Vagina (tissue), 2 donors: ENCODE measurements at places on chromosomes 7 and 10. TPM values are rescaled to one million over a fixed set of nuclear protein-coding genes. Genes with fewer than 3 reads are reported as not detected.
A peak's percentile ranks its signal among the peaks of the same experiment; 100 is the strongest.

DNA sequence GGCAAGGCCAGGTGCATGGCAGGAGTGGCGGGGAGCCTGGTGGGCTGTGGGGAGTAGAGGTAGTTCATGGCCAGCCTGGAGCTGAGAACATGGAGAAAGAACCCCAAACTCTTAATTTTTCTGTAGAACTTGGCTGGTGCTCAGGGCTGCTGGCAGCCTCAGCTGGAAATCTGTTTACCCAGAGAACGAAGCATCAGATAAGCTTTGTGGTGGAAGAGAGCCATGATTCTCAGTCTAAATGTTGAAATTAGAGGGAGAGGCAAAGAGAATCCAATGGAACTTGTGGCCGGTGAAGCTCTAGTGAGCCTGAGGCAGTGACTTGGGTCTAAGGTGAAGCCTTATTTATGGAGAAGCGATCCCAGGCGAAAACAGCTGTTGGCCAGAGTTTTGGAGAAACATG lies 126.4 kb downstream of the CCDC3 start:
- H3K27me3 ChIP-seq = no peaks in the 10 kb centered on the region
- DNase-seq = no peak
- H3K36me3 ChIP-seq = no peaks in the 10 kb centered on the region
- no peak overlapping the region for H3K27ac ChIP-seq
- no peak overlapping the region for H3K4me3 ChIP-seq

- H3K27me3 ChIP-seq = no peaks in the 10 kb centered on the region
- H3K27ac ChIP-seq = no peak overlapping the region
- H3K36me3 ChIP-seq = no peaks in the 10 kb centered on the region
- H3K4me1 ChIP-seq = no peaks in the 10 kb centered on the region
- DNase-seq = no peak
Observed at GRCh38 chr7:93719546-93719945, 145.0 kb upstream of the CALCR start.

- H3K4me3 ChIP-seq = no peak overlapping the region
- no peaks in the 10 kb centered on the region for H3K36me3 ChIP-seq
- DNase-seq = no peak
- no peak overlapping the region for H3K27ac ChIP-seq
Observed at GRCh38 chr10:58796824-58797223, 284.2 kb downstream of the BICC1 start.

GRCh38 chr7:956031-956430 lies 1.6 kb upstream of the ADAP1 start:
- H3K27me3 ChIP-seq = no peaks in the 10 kb centered on the region
- H3K27ac ChIP-seq = no peak overlapping the region
- no peak for DNase-seq
- no peaks in the 10 kb centered on the region for H3K36me3 ChIP-seq
- peaks cover 11% of the 10 kb centered on the region for H3K4me1 ChIP-seq
- no peak overlapping the region for H3K4me3 ChIP-seq

GRCh38 chr7:607938-608337 lies 88.3 kb upstream of the PDGFA start:
- no peaks in the 10 kb centered on the region for H3K27me3 ChIP-seq
- H3K36me3 ChIP-seq = no peaks in the 10 kb centered on the region
- peaks cover 4% of the 10 kb centered on the region for H3K4me1 ChIP-seq
- no peak for DNase-seq
- H3K27ac ChIP-seq = no peak overlapping the region

- H3K27ac ChIP-seq = no peak overlapping the region
- no peak overlapping the region for H3K4me3 ChIP-seq
- no peak for DNase-seq
- H3K36me3 ChIP-seq = no peaks in the 10 kb centered on the region
Observed at GRCh38 chr10:116995648-116996047, 9.3 kb downstream of the SHTN1 start.

DNA sequence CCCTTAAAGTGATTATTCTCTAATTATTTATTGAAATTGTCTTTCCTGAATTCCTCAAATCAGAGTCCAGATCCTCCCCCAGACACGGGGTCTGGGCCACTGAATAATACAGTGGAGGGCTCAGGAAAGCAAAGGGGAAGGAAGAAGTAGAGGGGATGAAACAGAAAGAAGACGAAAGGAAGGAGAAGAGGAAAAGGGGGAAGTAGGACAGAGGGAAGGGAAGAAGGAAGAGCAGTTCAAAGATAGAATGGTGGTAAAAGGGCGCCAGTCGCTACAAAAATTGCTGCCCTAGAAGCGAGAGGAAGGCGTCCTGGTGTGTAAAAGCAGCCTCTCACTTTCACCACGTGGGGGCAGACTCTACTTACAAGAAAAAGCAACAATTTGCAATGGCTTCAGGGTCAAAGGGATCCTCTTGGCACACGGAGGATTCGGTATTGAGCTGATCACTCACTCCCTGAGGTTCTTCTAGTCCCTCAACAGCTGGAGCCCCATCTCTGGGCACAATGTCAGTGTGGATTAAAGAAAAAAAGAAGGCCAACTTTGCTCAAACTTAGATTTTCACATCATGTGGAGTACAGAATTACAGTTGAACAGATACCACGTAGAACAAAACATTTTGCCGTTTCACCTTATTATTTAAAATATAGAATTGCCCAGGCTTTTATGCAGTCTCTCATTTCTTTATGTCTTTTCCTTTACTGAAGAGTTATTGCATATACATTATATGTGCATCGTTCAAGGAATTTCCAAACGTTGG lies 31.4 kb upstream of the NPVF start:
- H3K4me1 ChIP-seq = peaks cover 14% of the 10 kb centered on the region
- H3K27me3 ChIP-seq = no peaks in the 10 kb centered on the region
- DNase-seq = no peak
- H3K27ac ChIP-seq = no peak overlapping the region

DNA sequence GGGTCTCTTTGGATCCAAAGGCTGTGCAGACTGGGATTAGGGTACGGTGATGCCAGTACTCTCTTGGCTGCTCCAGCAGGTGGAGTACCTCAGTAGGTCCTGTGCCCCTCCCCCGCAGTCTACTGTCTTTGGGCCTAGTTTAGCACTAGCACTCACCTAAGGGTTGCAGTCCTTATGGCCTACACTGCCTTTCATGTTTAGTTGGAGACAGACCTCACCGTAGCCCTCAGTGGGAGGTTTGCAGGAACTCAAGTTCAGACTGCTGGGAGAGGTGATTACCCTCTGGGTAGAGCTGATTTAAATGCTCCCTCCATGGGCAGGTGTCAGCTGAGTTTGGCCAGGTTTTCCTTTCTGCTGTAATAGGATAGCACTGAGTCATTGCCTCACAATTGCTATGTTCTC lies 210.8 kb upstream of the TMEM196 start:
- no peak for DNase-seq
- H3K4me1 ChIP-seq = no peaks in the 10 kb centered on the region
- no peaks in the 10 kb centered on the region for H3K36me3 ChIP-seq
- H3K27me3 ChIP-seq = no peaks in the 10 kb centered on the region
- H3K4me3 ChIP-seq = no peak overlapping the region

- H3K4me3 ChIP-seq = peak overlapping the region; percentile 17
- no peaks in the 10 kb centered on the region for H3K36me3 ChIP-seq
- no peak for DNase-seq
- H3K27ac ChIP-seq = peak overlapping the region; percentile 30
- H3K27me3 ChIP-seq = no peaks in the 10 kb centered on the region
Observed at GRCh38 chr7:102044984-102045673, 227.7 kb downstream of the CUX1 start.

DNA sequence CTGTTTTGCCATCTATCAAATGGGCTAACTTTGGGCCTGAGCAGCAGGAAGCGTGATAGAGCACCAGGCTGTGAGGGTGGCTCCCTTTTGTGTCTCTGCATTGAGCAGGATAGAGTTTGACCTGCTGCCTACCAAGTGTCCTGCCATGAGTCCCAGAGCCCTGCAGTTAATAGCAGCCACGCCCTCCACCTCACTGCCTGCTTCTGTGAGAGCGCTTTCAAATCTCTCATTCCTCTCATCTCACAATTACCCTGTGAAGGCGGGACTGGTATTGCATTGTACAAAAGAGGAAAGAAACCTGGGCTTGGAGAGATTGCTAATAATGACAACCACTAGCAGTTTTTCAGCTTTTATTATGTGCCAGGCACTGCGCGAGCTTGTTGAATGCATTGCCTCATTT lies 39.9 kb downstream of the UNC5B start:
- no peaks in the 10 kb centered on the region for H3K27me3 ChIP-seq
- H3K4me3 ChIP-seq = no peak overlapping the region
- no peak overlapping the region for H3K27ac ChIP-seq
- peaks cover 64% of the 10 kb centered on the region for H3K4me1 ChIP-seq
- no peak for DNase-seq

- H3K27ac ChIP-seq = no peak overlapping the region
- no peaks in the 10 kb centered on the region for H3K4me1 ChIP-seq
- no peaks in the 10 kb centered on the region for H3K27me3 ChIP-seq
- H3K36me3 ChIP-seq = no peaks in the 10 kb centered on the region
- no peak for DNase-seq
Observed at GRCh38 chr7:137635132-137635531, 211.6 kb downstream of the DGKI start.

LRRN3 gene
- total RNA-seq = 0.98 TPM

EBLN1 gene
- total RNA-seq = not detected

LMOD2 gene
- not detected for total RNA-seq

ARF5 gene
- 137 TPM for total RNA-seq

TRIM50 gene
- not detected for total RNA-seq

ACADSB gene
- 10.3 TPM for total RNA-seq

COL17A1 gene
- 149 TPM for total RNA-seq
